Stimulated activated CD8-positive, alpha-beta memory T cell treated with anti-CD3 and anti-CD28 coated beads, Interleukin-15, amount 100 ng/mL, for 24 hours (primary cell): ENCODE measurements at places on chromosomes 2 and 18.

DNA sequence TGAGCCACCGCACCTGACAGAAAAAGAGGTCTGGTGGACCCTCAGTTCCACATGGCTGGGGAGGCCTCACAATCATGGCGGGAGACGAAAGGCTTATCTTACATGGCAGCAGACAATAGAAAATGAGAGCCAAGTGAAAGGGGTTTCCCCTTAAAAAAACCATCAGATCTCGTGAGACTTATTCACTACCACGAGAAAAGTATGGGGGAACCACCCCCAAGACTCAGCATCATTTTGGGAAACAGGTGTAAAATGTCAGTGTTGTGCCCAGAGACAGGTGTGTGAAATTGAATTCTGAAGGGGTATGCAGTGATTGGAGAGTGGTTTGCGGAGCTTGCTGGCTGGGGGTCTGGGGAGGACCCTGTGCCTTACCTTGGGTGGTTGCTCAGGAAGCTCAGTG is 4.6 kb upstream of the D2HGDH start:
- no peak for DNase-seq

GRCh38 chr2:232058931-232059330 is 97.4 kb downstream of the DIS3L2 start:
- no peak for DNase-seq

DNA sequence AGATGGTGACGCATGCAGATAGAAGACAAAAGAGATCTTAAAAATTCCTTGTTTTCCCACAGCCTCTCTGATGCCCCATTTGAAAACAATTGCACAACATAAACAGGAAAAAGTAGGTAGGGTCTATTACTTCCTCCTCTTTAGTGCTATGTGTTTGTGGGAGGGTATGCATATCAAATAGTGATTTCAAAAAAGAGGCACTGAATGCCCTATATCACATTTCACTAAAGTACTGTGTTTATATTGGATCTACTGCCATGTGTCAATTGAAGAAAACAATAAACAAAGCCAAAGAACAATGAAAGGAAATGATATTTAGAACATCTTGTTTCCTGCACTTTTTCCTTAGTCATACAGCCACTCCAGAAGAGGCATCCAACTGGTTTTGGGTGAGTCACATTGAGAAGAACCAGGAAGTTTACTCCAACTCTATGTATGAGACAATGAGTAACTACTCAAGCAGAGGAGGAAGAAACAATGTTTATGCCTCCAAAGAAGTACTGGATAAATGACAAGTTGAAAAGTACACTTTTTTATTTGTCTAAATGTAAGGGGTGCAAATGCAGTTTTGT is 583.6 kb downstream of the FBXO15 start:
- no peak for DNase-seq

- no peak for DNase-seq
Observed at GRCh38 chr2:216987252-216987821, 127.5 kb upstream of the TNP1 start.

DNA sequence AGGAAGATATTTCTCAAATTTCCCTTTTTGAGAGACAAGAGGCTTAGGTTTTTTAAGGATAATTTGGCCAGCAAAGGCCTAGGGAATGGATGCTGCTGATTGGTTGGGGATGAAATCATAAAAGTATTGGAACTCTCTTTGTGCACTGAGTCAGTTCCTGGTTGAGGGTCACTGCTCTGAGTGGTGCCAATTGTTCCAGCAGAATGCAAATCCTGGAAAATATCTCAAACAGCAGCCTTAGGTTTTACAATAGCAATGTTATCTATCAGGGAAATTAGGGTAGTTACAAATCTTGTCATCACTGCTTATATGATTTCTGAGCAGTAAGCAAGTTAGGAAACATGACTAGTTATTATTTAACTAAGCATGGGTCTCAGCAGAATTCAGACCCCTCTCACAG is 96.2 kb downstream of the RAD51AP2 start:
- DNase-seq = no peak
